Right lobe of liver (tissue), 6 donors: ENCODE measurements at places on chromosomes 3 and 15.

DNA sequence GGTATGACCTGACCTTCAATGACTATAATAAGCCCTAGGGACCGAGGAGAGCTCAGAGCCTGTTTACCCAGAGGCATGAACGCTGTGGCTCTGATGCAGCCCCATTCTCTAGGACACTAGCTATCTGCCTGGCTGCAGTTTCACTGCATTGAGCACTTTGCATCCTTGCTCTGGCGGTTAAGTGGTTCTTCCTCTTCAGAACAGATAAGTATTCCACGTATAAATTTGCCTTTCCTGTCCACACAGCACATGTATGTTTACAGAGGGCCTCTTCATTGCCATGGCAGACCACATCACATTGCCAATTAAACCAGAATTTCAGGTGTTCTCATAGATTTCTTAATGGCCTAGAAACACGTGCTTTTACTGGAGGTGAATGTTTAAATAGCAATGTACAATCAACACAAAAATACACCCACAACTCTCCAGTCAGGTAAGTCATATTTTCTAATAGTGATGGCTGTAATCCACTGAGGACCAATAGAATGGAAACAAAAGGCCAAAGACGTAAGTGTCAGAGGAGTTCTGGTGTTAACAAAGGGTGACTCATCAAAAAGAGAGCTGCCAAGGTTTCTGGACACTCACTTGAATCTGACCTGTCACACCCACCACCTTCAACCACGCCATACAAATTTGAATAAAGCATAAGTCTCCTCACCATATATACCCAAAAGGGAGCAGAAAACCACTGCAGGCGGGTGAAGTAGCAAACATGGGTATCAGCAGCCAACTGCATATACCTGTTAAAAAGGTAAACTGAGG is 553.4 kb downstream of the OCA2 start:
- DNase-seq: no peak

DNA sequence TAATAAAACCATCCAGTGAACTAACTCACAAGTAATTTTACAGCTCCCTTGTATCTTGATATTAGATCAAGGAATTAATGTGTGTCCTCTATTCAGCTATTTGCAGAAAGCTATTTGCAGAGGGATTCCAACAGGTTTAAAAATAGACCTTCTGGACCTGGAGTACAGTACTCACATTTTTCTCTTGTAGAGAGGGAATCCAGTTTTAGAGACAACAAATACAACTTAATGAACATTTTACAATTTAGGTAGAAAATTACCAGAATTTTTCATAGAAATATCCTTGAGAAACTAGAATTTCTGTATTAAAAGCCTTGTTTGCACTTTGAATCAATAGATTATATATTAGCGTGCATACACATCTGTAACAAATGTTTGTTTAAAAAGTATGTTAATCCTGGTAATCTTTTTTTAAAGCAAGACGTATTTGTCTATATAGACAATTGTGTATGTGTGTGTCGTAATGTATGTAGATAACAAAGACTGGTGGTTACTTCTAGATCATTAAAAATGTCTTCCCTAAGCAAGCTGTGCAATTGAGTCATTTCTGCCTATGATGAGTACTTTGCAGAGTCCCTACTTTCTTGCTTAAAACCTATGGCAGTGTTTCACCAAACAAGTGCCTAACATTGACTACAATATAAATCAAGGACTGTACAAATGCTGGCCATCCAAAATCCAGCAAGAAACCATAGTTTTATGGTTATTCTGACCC is 57.9 kb downstream of the PPP2R3A start:
- no peak for DNase-seq

- no peak for DNase-seq
These were observed 7.8 kb downstream of the ATP2C1 start for GRCh38 chr3:130901463-130902204.

- no peak for DNase-seq
These were observed 460.4 kb upstream of the NAALADL2 start for GRCh38 chr3:174398761-174399160.

- DNase-seq: no peak
These were observed 29.2 kb upstream of the LIMD1 start for GRCh38 chr3:45565342-45565741.

DNA sequence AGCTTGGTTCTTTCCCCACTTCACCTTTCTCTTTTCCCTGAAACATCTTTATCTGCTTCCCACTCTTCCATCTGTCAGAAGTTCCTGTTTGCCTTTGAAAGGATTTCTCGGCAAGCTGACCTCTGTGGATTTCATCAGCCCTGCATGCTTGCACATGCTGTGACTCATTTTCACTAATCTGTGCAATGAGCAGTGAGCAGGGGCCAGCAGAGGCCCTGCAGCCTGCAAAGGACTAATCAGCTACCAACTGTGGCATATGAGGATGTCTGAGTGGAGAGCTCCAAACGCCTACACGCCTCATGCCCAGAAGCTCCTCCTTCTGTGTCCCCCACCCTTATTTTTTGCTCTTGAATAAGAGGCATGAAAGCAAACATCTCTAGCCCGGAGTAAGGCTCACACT is 333.0 kb upstream of the SEMA6D start:
- DNase-seq: no peak

GRCh38 chr3:43248185-43248583 is 38.2 kb upstream of the SNRK start:
- no peak for DNase-seq

GRCh38 chr3:46168583-46169345 is 39.3 kb downstream of the CCR1 start:
- DNase-seq: no peak

DNA sequence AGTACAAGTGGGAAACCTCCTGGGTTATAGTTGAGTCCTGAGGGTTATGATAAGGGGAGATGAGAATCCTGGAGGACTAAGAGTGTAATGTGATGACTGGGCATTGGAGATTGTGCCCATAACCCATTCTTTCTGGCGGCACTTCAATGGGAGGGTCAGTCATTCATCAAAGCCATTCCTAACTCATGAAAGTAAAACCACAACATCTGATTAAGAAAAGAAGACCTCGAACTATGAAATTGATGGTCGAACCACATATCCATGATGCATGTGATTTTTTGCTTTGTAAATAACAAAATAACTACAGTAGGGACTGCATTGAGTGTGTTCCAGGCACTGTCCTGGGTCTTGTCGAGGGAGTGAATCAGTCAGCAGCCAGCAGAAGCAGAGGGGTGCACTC is 215.1 kb downstream of the SHQ1 start:
- no peak for DNase-seq

DNA sequence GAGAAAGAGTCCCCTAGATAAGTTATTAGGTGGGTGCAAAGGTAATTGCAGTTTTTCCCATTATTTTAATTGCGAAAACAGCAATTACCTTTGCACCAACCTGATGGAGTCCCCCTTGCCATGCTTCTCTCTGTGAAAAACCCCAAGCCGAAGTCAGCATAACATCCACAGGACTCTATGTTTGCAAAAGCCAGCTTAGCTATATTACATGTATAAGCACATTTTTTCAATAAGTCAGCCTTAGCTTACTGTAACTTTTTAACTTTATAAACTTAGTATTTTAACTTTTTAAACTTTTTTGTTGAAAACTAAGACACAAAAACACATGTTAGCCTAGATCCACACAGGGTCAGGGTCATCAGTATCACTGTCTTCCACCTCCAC is 21.4 kb upstream of the MUC20 start:
- DNase-seq: no peak

DNA sequence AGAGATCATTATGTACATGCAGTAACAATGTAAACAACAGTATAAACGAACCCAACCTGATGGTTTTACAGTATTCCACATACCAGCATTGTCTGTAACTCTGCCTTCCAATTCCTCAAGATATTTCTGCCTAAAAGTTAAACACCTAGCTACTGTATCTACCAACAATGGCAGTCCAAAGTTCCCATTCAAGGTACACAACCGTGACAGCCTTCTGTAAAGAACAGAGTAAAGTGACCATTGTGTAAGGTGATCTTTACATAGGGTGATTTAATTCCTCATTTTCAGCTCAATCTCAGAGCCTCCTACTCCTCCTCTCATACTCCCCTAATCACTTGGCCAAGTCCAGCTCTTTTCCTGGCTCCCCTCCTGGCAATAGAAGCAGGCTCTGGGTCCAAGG is 10.4 kb downstream of the SECISBP2L start:
- DNase-seq: no peak

- DNase-seq: no peak
These were observed 135.0 kb downstream of the VPS8 start for GRCh38 chr3:184946917-184947316.

GRCh38 chr3:143847787-143848631 is at the start of gene SLC9A9:
Gene SLC9A9, minus strand, starts transcription at chr3:143848468. Its CDS starts 146 bp downstream, at chr3:143848322.
- DNase-seq: no peak

GRCh38 chr3:70550723-70551319 is 238.4 kb upstream of the MDFIC2 start:
- DNase-seq: peak; percentile 77

DNA sequence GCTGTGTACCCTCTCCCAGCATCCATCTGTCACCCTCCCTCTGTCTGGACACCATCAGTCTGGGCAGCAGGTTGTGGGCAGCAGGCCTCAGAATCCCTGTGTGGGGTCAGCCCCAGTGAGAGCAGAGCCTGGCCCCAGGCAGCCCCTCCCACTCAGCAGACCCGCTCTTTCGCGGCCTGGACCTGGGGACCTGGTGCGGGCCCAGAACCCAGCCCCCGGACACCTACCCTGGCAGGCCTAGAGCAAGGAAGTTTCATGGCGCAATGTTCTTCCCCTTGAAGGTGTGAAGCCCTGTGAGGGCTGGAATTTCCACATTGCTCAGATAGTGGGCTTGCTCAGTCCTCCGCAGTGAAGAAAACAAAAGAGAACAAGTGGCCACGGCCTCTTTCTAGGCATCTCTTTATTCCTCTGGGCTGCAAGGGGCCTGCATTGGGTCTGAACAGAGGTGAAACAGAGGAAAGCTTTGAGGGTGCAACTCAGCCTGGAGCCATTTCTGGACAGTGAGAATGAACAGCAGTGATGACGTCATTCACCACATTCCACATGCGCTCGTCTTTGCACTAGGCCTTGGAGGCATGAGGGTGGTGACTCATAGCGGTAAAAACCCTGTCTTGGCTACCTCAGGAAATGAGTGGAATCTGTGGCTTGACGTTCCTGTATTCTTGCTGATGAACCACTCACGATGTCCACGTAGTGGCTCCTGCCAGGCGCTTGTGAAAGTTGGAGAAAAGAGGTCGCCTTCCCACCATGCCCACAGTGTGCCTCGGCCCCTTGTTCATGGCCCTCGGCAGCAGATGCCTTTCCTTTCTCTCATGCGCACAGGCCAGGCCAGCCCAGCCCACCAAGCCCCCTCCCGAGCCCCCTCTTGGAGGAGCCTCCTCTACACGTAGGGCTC is 66.1 kb downstream of the SLC30A4 start:
- no peak for DNase-seq

DNA sequence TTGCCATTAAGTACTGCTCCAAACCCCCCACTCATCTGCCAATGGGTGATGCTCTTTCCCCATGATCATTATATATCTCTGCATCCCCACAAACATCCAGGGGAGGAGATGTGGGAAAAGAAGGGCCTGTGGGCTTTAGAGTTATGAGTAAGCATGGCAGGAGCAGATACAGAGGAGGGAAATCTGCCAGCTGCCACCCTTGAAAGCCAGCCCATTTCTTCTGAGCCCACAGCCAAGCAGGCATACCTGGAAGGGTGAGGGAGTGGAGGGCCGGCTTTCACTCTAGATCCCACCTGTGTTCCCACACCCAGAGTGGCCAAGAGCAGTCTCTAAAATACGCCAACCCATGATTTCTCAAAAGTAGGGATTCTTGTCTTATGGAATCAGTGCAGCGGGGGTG is 1.7 kb upstream of the SLC25A38 start:
- no peak for DNase-seq

GRCh38 chr15:50358845-50359244 is 3.8 kb upstream of the GABPB1 start:
- no peak for DNase-seq

GRCh38 chr3:17423786-17424536 is 318.5 kb downstream of the TBC1D5 start:
- no peak for DNase-seq
